Prostate gland (tissue), 2 donors: ENCODE measurements at places on chromosomes 2 and 18.

DNA sequence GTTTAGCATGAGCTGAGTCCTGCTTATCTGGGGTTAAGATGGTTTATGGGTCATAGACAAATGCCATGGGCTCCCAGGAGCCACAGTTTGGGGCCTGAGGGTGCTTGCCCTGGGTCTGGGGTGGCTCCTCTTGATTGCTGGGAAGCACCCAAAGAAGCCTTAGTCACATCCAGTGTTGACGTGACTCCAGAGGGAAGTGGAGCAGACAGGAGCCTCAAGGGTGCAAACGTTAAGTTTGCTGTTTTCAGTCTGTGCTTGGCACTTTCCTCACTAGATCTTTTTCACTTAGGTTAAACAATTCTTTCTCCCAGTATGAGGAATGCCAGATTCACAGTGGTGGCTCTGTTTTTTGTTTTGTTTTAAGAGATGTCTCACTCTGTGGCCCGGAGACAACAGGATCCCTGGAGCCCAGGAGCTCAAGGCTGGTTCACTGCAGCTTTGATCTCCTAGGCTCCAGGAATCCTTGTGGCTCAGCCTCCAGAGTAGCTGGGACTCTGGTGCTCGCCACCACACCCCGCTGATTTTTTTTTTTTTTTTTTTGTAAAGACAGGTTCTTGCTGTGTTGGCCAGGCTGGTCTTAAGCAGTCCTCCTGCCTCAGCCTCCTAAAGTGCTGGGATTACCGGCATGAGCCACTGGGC is 251.3 kb downstream of the FAM210A start:
- DNase-seq = no peak

DNA sequence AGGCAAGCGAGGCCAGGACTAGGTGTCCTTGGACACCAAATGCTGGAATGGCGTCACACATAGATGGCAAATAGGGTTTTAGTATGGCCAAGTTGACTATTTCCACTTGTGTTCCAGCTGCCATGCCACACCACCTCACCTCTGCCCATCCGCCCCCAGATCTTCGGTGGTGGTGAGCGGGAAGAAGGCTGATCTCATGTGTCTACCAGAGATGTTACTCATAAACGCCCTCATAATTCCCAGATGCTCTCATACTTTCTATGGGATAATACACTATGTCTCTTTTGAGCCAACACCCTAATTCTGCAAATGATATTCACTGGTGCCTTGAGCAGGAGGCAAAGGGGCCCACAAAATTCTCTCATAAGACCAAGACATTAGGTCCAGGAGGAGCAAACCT is 281.1 kb upstream of the FN1 start:
- DNase-seq = no peak

GRCh38 chr18:6595666-6596065 is 133.8 kb upstream of the ARHGAP28 start:
- DNase-seq = no peak

GRCh38 chr2:187594801-187595200 is 40.6 kb upstream of the TFPI start:
- DNase-seq = no peak

- no peak for DNase-seq
Measured at GRCh38 chr18:56921896-56922480, 224.9 kb upstream of the BOD1L2 start.

GRCh38 chr18:8215741-8216140 is 393.5 kb upstream of the RAB12 start:
- no peak for DNase-seq
